ENCODE measurements at places on chromosomes 6 and 20.

DNA sequence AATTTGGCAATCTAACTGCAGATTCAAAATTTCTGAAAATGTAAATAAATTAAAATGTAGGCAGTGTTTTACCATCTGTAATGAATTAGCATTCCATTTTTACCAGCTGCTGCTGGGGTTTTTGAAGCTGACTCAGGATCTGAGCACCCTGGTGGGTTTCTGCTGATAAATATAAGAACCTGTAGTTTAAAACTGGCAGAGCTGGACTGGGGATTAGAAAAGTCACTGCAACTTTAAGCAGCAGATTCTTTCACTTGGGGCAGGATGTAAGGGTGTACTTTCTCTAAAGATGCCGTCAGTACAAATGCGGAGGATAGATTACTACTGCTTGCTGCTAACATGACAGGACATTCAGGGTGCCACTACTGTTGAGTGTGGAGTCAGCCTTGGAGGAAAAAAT, 341.8 kb downstream of the CDKAL1 start:
- DNase-seq, result no peak

DNA sequence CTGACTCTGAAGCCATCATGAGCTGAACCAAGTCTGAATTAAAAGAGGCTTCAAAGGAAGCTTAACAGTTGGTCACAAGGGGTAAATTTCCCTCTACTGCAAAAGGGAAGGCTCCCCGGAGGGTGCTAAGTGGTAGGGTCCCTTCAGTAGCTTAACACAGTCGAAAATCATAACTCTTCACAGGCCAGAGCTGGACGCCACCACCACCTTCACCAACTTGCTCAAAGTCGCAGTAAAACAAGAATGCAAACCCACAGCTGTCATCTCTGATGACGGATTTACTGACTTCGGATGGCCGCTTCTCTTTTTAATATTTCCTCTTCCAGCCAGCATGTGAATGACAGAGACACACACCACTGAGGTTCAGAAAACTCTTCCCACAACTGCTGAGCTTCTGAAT, 144.7 kb upstream of the FBXL4 start:
- no peak for DNase-seq

DNA sequence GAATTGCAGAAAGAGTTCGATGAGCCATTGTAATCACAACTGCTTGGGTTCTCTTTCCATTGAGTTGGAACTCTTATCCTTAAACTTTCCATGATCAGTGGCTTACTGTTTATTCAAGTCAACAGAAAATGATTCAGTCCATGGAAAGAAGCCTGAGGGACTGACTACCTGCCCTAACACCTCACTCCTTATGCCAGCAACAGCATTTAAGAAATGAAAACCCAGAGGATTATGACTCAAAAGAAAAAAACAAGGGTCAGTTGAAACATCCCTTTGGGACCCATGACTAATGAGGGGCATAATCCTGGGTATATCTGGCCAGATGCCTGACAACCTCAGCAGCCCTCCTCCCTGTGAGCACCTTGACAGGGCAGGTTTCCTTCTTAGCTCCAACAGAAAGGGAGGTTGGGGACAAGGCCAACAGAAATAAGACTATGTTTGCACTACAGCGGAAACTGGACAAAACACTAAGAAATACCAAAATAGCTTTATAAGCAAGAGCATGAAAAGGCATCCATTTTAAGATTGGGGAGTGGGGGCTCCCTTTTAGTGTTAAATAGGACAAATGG, 106.7 kb downstream of the MAP3K5 start:
- DNase-seq, result no peak

- DNase-seq, result no peak
These were observed 81.0 kb downstream of the SMLR1 start for GRCh38 chr6:130908188-130908587.

- no peak for DNase-seq
These were observed 40.4 kb downstream of the GNAS-AS1 start for GRCh38 chr20:58810116-58810878.

DNA sequence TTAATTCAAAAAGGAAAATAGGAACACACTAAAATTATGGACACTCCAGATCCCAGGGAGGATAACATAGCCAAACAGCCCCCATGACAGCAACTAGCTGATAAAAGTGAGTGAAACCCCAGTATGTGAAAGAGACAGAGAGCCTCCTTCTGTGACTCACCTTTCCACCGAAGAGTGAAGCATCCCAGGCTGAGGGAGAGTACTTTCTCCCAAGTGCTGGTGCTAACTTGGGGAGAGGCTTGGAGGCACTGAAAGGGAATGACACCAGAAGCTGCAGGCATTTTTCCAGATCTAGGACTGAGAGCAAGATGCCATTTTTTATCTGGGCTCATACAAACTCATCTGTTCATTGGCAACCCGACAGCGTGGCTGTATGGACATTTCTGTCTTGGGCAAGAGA, 339.8 kb downstream of the HTR1B start:
- DNase-seq, result no peak

DNA sequence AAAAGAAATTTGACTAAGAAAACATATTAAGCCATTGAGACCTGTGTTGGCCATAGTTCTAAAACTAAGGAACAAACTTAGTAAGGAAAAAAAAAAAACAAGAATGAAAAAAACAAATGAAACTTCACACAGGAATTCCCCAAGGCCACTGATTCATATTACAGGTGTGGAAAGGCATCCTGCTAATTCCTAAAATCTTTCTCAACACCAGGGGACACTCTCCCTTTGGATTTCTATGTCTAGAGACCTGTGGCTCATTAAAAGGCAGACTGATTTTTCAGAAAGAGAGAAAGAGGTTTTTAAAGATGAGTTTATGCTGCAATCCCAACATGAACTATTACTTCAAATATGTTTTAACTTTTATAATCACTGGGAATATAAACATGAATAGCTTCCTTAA, at the start of gene OR12D1:
TSS of gene OR12D1 (plus strand) at position 341 of the 400 bp plus-strand sequence.
- no peak for DNase-seq

GRCh38 chr20:16530201-16530681, 43.0 kb downstream of the KIF16B start:
- DNase-seq, result no peak

DNA sequence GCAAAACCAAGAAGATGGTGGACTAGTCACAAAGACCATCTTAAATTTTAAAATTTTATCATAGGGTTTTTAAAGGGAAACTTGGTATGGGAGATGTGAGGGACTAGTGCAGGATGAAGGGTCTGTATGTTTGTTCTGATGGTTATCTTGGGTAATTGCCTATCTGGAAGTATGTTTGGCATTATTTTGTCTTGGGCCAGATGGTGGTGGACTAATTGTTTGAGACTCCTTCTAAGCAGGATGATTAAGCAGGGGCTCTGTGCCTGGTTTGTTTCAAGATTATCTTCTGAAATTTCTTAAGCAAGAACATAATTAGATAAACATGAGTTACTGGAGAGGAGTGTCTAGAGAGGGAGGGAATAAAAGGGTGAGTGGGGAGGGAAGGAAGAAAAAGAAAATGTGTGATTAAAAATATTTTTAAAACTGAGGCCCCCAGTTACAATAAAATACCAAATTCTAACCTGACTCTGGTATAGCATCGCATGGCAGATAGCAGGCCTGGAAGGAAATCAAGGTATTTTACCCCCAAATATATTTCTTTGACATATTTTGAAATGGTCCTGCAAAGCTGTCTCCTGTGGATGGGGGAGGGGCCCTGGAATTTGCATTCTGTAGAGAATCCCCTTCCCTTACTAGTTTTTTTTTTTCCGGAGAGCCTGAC, 49.9 kb upstream of the FAM184A start:
- no peak for DNase-seq

GRCh38 chr20:49063279-49063678, 17.2 kb downstream of the CSE1L start:
- DNase-seq, result no peak

- no peak for DNase-seq
These were observed 31.5 kb upstream of the TGM2 start for GRCh38 chr20:38196592-38196991.

DNA sequence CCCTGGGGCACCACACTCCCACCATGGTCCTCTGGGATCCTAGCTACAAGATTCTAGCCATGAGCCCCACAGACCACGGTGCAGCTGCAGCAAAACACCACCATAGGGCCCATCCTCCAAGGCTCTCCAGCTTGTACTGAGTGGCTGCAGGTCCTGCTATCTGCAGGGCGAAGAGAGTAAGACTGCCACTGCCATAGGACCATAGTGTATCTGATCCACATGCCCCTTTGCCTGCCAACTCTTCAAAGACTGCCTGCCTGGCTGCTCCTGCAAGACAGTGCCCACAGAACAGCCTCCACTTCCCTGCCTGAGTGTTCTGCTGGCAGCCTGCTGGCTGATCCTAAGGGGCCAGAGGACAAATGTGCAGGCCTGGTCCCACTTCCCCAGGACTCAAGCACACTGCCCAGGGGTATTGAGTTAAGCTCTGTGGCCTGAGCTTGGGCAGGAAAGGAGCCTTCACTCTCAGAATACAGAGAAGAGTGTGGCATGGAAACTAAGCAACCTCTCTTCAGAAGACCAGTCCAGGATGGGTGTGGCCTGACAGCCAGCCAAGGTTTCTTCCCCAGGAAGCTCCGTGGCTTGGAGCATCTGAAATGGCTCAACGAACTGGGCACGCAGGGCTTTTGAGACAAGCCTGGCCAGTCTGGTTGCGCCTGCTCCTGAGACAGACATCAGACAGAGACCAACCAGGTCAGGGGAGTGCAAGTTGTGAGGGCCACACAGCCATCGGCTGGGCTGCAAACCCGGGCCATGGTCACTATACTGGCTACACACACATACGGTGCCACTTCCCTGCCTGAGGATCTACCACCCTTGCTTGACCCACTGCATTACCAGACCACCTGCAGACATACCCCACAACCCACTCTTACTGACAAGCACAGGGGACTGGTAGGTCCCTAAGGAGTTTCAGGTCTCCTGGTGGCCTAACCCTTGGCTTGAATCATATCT, 54.5 kb downstream of the RNGTT start:
- no peak for DNase-seq

- no peak for DNase-seq
These were observed 217.1 kb downstream of the ANKRD60 start for GRCh38 chr20:58011106-58011946.

GRCh38 chr6:30721198-30722024, 1.3 kb downstream of the TUBB start:
- DNase-seq, result peak; percentile 52

- DNase-seq, result no peak
These were observed 109.8 kb downstream of the BACH2 start for GRCh38 chr6:90186637-90187371.

DNA sequence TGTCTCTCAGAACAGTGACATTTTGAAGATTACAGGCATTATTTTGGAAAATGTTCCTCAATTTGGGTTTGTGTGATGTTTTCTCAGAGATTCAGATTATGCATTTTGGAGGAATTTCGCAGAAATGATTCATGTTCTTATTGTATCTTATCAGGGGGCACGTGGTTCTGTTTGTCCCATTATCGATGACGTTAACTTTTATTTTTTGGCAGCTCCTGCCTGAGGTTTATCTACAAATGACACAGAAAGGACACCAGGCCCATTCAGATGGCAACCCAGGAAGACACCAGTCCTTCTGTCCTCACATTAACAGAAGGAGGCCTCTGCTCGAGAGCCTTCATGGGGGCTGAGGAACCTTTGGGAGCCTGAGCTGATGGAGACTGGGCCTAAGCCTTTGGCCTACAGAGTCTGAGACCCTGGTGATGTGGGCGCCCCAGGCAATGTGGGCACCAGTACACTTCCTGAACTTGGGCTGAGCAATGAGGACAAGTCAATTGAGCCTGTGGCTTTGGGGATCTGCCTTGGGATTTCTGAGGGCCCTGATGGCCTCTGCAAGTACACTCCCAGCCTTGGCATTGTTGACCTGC, 41.2 kb upstream of the EZR start:
- DNase-seq, result no peak

- DNase-seq, result no peak
These were observed 1081.7 kb downstream of the KIF16B start for GRCh38 chr20:15491575-15491974.

DNA sequence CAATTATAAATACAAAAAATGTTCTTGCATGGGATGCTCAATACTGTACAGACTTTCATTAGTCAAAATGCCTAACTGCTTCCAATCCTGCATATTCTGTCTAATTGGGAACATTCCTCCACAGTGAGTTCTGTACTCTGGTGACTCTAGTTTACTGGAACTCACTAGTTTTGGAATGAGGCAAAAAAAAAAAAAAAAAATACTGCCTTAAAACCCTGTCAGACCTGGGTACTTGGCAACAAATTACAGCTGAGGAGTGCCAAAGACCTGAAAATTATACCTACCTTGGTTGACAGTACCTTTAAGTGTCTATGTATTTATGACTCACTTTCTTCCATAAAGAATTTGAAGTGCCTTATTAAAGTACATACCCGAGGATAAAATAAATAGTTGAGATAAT, 276.7 kb downstream of the FARS2 start:
- no peak for DNase-seq

DNA sequence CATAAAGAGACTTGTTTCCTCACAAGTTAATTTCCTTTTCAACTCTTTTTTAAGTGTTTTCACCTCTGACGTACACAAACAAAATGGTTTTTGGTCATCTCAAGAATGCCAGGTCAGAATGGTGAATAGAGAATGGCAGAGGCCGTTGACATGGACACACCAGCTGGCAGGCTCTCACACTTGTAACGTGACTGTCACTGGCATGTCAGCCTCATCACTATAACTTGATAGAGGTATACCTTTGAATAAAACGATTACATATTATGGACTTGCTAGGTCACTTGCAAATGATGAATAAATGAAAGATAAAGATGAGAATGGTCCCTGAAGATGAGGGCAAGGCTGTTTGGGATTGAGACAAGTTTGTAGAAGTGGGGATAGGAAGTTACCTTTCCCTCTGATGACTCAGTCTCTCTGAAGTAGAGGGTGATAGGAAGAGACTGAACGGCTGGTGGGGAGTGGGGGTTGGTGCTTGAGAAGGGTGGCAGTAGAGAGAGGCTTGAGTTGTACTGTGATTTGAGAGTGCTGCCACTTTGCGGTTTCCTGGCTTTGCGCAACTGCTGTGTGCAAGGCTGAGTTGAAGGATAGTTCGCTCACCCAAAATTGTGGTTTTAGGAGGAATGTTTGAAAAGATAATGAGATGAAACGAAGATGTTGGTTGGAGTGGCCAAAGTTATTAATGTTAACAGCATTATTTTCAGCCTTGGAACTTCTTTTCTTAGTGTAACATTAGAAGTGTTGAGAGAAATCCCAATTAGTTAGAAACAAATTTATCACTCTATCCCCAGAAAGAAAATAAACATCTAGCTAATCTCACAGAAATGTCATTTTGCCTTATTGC, 30.3 kb downstream of the TBPL1 start:
- no peak for DNase-seq

GRCh38 chr20:5688431-5688972, 61.7 kb upstream of the SHLD1 start:
- DNase-seq, result no peak

DNA sequence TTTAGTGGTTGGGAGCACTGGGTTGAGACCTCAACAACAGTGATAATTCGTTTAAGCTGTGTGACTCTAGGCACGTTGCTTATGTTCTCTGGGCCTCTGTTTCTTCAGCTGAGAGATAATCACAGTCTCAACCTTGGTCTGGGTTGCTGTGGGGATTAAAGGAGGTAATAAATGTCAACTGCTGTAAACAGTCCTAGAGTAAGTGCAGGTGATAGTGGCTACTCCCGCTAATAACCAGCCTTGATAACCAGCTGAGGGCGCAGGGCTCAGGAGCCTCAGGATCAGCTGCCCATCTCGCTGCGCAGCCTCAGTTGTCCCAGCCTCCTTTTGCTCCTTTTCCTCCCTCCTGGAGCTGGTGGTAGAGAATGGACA, 58.0 kb downstream of the JARID2 start:
- DNase-seq, result no peak
